ENCODE measurements at places on chromosomes 6 and 20. TPM values are rescaled to one million over a fixed set of nuclear protein-coding genes. Genes with fewer than 3 reads are reported as not detected.

- H3K4me1 ChIP-seq = no peaks in the 10 kb centered on the region
- no peak overlapping the region for H3K4me3 ChIP-seq
Measured at GRCh38 chr6:22680950-22681349, 111.6 kb downstream of the HDGFL1 start.

- no peaks in the 10 kb centered on the region for H3K36me3 ChIP-seq
- DNase-seq = no peak
- H3K27ac ChIP-seq = no peak overlapping the region
- peaks cover 2% of the 10 kb centered on the region for H3K27me3 ChIP-seq
- H3K4me3 ChIP-seq = no peak overlapping the region
Measured at GRCh38 chr6:107641500-107641941, 151.6 kb downstream of the SOBP start.

DNA sequence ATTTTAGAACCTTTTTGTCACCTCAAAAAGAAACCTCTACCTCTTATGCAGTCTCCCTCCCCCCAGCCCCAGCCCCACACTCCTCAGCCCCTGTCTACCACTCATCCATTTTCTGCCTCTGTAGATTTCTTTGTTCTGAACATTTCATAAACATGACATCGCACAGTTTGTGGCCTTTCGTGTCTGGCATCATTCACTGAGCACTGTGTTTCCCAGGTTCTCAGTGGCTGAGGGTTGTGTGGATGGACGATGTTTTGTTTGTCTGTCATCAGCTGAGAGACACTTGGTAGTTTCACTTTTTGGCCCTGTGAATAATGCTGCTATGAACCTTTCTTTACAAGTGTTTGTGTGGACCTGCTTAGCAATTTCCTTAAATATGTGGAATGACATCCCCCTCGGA lies 64.5 kb downstream of the FAM120B start:
- H3K27ac ChIP-seq = peak overlapping the region; percentile 8
- H3K4me3 ChIP-seq = no peak overlapping the region
- DNase-seq = no peak
- peaks cover 23% of the 10 kb centered on the region for H3K4me1 ChIP-seq
- H3K36me3 ChIP-seq = no peaks in the 10 kb centered on the region

- DNase-seq = no peak
- no peaks in the 10 kb centered on the region for H3K27me3 ChIP-seq
- no peak overlapping the region for H3K4me3 ChIP-seq
- no peaks in the 10 kb centered on the region for H3K36me3 ChIP-seq
Measured at GRCh38 chr6:8017276-8017701, 46.9 kb downstream of the BLOC1S5 start.

DNA sequence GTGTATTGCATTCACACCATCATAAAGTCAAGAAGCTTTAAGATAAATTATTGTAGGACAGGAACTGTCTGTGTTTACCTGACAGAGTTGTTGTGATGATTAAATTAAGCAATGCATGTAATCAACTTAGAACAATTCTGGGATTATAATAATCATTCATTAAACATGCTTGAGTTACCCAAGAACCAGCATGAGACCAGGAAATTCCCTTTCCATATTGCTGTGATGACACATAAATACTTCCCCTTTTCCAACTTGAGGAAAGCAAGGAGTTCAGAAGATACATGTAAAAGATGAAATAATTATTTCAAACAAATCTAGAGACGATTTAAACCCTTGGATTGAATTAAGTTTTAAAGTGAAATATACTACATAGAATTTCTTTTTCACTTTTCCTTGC lies 404.4 kb downstream of the GJA1 start:
- H3K27ac ChIP-seq = no peak overlapping the region
- DNase-seq = no peak
- no peaks in the 10 kb centered on the region for H3K36me3 ChIP-seq
- H3K27me3 ChIP-seq = no peaks in the 10 kb centered on the region
- no peaks in the 10 kb centered on the region for H3K4me1 ChIP-seq

DNA sequence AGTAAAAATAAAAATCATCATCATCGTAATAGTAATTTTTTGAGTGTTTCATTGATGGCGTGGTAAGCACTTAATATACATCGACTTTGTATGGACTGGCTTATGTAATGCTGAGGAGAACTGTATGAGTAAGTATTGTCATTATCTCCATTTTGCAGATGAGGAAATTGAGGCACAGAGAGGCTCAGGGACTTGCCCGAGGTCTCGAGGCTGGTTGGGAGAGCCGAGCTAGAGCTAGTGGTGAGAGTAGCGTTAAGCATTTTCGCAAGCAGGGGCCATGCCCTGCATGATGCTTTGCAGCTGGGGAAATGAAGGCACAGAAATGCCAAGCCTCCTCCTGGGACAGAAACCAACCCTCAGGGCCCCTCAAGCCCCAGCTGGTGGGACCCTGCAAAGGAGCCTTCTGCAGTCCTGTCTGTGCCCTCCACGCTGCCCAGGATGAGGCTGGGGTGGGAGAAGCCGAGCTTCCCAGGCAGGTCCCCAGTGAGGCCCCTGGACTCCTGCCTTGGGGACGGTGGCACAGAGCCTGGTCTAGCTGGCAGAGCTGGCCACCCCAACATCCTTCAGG lies 31.1 kb upstream of the STX16 start:
- peaks cover 26% of the 10 kb centered on the region for H3K36me3 ChIP-seq
- no peak for DNase-seq
- H3K4me1 ChIP-seq = peaks cover 5% of the 10 kb centered on the region
- H3K4me3 ChIP-seq = no peak overlapping the region
- H3K27me3 ChIP-seq = peaks cover 8% of the 10 kb centered on the region
- H3K27ac ChIP-seq = no peak overlapping the region

GRCh38 chr20:17834804-17835203 lies 133.8 kb downstream of the SNX5 start:
- DNase-seq = no peak
- no peaks in the 10 kb centered on the region for H3K36me3 ChIP-seq
- no peak overlapping the region for H3K27ac ChIP-seq
- H3K27me3 ChIP-seq = peaks cover 5% of the 10 kb centered on the region
- no peaks in the 10 kb centered on the region for H3K4me1 ChIP-seq

RIPPLY2 gene
- 4.9 TPM for total RNA-seq

DNA sequence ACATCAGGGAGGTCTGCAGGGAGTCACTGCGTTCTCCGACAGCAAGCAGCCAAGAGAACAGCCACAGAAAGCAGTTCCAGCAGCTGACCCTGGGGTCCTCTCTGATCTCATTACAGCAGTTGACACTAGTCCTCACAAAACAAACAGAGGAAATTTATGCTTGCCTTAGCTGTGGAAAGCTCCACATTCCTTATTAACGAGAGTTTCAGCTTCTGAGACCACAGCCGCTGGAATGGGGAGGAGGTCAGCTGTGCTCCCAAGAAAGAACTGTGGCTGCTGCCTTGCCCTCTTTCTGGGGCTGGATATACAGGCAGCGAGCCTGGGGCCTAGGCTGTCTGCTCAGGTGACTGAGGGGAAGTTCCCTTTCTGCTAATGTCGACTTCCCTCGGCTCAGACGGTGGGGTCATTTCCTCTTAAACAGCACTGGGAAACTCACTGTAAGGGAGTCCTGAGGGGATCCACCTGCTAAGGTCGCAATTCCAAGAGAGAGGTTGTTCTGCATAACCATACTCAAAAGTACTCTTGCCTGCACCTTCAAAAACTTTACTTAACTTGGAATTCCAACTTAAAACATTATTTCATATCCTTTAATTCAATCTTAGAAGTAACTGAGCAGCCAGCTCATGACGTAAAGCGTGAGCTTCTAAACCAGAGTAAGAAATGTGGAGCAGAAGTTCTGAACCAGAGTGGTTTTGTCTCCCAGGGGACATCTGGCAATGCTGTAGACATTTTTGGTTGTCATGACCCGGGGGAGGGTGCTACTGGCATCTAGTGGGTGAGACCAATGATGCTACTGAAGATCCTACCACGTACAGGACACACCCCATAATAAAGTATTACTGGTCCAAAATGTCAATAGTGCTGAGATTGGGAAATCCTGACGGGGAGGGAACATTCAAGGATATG lies 80.3 kb downstream of the BACH2 start:
- peaks cover 19% of the 10 kb centered on the region for H3K4me1 ChIP-seq
- H3K36me3 ChIP-seq = no peaks in the 10 kb centered on the region
- H3K27ac ChIP-seq = peak overlapping the region; percentile 60
- peaks cover 2% of the 10 kb centered on the region for H3K27me3 ChIP-seq

DNA sequence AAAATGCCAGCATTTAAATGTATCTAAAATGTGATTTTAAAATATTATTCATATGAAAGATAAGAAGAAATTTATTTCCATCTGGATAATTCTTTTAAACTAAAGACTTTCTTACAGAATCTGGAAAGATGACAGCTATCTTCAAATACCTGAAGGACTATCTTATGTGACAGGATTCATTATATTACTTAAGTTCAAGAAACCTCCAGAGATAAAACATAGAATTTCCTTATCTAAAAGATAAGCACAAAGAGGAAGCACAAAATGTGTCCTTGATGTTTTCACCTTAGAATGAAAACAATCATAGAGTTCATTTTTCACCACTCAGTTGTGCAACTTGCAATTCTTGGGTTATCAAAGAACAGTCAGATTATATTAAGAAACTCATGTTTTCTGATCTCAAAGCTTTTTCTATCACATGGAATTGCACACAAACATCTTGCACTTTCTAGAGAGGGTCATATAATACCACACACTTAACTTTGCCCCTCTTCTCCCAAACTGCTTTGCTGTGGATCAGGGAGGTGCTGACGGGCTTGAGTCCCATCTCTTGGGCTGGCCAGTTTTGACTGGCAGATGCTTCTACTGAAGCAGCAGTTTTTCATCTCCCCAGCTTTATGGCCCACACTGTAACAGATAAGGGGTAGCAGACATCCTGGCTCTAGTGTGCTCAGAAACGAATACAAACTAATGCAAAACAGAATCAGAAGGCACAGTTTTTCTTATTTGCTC lies 467.4 kb downstream of the CDC5L start:
- H3K27me3 ChIP-seq = no peaks in the 10 kb centered on the region
- peaks cover 9% of the 10 kb centered on the region for H3K4me1 ChIP-seq
- no peak overlapping the region for H3K4me3 ChIP-seq
- no peak for DNase-seq
- H3K36me3 ChIP-seq = no peaks in the 10 kb centered on the region

TDP2 gene
- 56.9 TPM for total RNA-seq

All from glutamatergic neuron (in vitro differentiated cells).